ENCODE measurements at places on chromosomes 4 and X. TPM values are rescaled to one million over a fixed set of nuclear protein-coding genes. Genes with fewer than 3 reads are reported as not detected.

DNA sequence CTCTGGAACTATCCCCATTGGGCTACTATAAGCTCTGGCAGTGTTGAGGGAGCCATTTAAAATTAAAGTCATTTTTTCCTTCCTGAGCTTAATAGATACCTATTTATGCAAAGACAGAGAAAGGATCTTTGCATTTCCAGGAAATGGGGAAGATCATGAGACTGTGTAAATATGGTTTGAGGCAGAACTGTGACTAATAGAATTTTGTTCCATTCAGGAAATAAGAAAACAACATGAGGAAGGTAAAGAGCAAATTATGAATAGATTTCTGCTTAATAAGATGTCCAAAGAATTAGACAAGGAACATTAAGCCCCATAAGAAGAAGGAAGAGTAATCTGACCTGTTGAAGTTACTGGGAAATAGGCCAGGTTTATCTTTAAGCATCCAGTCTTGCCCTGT, 17.8 kb upstream of the TBC1D19 start:
- no peak for DNase-seq

GRCh38 chrX:65723706-65724105, 56.3 kb downstream of the MSN start:
- DNase-seq: no peak

DNA sequence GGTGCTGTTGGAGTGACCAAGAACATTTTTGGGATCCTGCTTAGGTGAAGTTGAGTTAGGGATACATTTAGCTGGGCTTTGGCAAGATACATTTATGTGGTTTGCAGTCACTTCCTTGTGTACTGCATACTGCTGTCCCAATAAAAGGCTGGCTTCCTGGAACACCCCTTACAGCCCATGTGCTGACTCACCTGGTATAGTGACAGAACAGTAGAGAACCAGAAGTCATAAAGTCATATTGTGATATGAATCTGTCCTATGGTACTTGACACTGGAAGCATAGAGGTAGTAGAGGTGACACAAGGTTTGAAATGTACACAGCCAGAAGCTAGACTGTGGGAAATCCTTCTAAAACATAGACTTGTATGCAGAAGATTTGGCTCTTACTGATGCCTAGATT, 55.3 kb upstream of the SLC25A43 start:
- no peak for DNase-seq

- no peak for DNase-seq
Measured at GRCh38 chr4:70801265-70801809, 38.4 kb downstream of the GRSF1 start.

Gene GAGE1
- not detected for total RNA-seq

GRCh38 chr4:15003401-15003890, 1.2 kb downstream of the CPEB2 start:
- DNase-seq: no peak

Gene TMEM271
- 0.25 TPM for total RNA-seq

Gene F8
- total RNA-seq: 5.4 TPM

DNA sequence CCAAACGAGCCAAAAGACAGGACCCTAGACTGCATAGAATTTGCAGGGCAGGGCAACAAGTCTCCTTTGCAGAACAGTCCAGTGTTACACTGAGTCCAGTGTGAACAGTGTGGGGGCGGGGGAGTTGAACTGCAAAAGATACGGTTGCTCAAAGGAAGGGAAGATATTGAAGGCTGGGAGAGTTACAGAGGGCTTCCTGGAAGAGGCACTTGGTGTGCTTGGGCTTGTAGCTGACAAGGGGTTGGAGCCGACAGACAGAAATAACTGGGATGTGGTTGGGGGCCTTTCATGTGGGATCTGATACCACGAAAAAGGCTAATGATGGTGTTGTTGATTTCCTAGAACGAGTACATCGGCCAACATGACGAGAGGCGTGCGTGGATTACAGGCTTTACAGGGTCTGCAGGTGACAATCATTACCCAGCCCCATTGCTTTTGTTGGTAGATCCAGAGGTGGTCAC, 6.1 kb downstream of the XPNPEP2 start:
- DNase-seq: no peak

Gene CTAG1A
- not detected for total RNA-seq

- no peak for DNase-seq
Measured at GRCh38 chr4:156705311-156705710, 266.3 kb downstream of the PDGFC start.

DNA sequence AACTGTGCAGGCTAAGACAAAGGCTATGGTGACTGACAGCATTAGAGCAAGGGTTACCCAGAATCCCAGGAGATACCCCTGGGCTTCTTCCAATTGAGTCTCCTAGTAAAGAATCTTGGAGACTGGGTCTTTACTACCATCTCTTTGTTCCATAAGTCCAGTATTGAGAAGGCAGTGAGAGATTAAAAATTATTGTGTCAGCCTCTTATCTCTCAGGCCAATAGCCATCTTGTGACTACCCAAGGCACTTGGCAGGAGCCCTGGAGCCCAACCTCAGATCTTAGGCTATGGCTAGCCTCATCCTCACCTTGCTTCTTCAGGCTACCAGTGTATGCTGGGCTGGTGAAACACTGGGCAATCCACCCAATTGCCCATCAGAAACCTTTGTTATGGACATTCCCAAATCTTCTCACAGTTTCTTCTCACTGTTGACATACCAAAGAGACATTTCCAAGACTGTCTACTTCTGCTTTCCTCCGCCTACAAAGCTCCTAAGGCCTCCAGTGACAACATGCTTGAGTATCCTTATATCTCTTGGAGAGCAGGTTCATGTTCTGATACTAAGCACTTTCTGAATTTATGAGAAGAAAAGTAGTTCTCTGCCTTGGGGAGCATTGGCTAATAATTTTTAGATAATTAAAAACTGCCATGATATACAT, 76.3 kb upstream of the STIM2 start:
- DNase-seq: no peak

DNA sequence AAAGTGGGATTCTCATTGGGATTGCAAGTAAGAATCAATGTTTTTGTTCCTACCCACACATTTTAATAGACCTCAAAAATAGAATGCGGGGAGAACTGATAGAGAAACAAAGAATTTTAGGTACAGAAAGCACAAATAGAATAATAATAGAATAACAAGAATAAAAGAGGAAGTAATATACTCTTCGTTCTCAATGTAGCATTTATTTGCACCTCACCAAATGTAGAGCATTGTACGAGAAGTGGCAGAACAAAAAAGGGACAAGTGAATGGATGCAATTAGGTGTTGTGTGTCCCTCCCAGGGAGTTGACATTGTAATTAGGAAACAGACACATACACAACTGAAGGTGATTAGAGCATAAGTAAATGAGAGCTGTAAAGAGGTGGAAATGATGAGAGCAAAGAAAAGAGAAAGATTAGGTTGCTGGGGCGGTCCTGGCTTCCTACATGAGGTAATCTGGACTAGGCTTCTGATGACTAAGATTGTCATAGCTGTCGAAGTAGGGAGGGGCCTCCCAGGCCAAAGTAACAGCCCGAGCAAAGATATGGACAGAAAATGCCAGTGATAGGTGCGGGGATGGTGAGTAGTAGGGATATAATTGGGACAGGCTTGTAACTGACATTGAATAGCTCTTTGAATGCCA, 10.4 kb downstream of the RAB9A start:
- no peak for DNase-seq

Gene FAM114A1
- total RNA-seq: 105 TPM

DNA sequence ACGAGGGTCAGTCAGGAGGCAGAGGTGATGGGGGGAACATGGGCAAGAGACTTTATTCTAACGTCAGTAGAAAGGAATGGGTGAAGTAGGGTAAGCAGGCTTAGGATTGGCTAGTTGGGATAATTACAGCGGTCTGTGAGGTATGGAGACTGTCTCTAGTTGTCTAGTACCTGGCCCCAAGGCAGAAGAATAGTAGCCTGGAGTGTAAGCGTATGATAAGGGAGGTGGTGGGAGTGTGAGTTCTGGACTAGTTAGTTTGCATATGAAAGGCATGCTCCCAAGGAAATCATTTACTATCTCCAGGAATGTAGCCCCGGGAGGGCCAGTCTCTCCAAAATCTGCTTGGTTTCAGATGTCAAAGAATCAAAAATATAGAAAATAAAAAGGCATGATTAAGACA, 219.6 kb upstream of the ANXA3 start:
- DNase-seq: no peak

DNA sequence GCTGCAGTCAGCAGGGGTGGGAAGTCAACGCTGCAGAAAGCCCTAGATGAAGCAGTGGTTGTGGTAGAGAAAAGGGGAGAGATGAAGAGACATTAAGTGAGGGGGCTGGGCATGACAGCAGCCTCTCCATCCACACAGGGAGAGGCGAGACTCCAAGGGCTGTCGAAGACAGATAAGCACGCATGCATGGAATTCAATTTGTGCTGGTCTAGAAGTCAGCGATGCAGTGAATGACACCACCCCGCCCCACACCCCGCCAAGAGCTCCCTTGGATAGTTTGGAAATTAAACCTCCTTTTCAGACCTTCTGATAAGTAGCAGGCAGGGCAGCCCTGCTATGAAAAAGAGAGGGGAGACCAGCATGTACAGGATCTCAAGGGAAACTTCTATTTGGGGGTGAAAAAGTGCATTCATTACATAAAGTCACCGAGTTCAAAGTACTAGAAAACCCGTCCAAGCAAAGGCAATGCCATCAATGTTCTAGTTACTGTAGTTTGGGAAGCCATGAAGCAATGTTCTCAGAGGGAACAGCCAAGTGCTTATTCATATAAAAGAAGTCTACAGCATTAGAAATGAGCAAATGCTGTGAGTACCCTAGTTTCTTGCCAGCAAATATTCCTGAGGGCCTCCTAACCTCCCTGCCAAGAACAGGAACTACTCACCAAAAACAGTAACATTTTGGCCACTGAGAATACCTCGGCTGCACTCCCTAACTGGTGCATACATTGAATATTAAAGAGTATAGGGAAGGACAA, 152.3 kb upstream of the ANXA10 start:
- no peak for DNase-seq

Gene LRIT3
- not detected for total RNA-seq
